NCI-H69 (cell line): ENCODE measurements at places on chromosomes 2 and 18.

- DNase-seq: no peak
Measured at GRCh38 chr2:10626837-10627236, 62.9 kb downstream of the NOL10 start.

DNA sequence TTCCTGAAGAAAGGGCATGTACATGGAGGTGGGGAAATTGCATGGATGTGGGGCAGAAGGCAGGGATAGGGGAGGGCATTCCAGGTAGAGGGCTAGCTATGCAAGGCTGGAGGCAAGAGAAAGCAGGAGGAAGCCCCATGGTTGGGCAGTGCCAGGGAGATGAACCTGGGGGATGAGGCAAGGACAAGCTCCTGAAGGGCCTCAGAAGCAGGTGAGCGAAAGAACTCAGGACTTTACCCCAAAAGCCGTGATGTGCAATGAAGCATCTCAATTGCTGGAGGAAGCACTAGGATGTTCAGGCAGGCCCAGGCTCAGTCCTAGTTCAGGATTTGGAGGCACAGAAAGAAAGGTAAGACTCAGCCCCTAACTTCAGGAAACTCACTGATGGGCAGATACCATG is 117.0 kb upstream of the EPAS1 start:
- DNase-seq: no peak

- DNase-seq: peak; percentile 86
Measured at GRCh38 chr2:170022692-170023091, 155.3 kb upstream of the MYO3B start.

- peak; percentile 90 for DNase-seq
Measured at GRCh38 chr2:98465456-98466226, 21.0 kb downstream of the INPP4A start.

GRCh38 chr2:118371515-118371914 is 283.2 kb downstream of the INSIG2 start:
- DNase-seq: peak; percentile 56

GRCh38 chr2:56313500-56313921 is 129.7 kb downstream of the CCDC85A start:
- DNase-seq: peak; percentile 83

DNA sequence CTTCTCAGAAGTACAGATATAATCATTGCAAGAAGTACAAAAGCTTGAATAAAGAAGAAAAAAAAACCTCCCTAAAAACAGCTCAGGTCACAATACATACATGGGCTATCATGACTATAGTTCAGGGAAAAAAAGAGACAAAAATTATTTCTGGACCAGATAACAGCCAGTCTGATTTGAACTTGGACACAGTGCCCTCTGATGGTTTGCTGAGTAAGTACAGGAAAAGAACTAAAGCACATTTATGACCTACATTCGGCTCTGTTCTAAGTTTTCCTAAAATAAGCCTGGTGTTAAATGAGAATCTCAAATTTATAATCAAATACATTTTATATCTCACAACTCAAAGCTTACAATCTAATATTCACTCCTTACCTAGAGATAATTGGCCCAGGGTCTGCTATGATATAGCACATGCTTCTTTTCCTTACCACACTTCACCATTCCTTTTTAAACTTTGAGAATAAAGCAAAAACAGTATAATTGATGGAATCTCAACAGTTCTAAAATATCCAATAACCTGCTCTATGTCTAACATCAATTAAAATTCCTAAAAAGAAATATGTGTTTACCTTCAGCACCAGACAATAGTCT is 81.1 kb downstream of the RAPH1 start:
- DNase-seq: peak; percentile 52

DNA sequence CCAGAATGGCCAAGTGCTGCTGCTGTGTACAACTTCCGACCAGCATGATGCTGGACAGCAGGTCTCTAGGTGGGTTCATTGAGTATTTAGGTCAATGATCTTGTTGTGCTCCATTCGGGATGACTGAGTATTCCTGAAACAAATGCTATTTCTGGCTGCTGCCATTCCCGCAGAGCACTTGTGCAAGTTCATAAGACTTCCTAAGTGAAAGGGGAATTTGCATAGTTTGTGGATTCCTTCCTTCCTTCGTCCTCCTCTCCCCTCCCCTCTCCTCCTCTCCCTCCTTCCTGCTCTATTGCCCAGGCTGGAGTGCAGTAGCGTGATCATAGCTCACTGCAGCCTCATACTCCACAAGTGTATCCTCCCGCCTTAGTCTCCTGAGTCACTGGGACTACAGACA is 40.4 kb downstream of the LDLRAD4 start:
- DNase-seq: no peak

GRCh38 chr2:24046930-24047702 is at the start of gene WDCP:
WDCP (minus strand) TSS chr2:24047391; CDS start chr2:24039494, 7,897 bp downstream.
- DNase-seq: peak; percentile 96

DNA sequence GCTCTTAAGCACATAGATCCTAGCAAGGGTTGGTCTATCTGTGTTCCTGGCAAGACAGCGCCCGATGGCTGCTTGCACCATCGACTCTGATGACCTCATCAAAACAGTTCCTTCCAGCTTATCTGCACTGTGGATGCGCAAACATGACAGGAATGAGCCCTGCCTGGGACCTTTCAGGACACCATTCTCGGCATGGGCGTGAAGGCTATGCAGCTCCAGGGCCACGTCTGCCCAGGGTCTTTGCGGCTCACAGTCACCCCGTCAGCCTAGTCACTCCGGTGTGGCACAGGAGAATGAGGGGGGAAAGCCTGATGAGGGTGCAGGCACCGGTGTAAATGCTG is 147.8 kb upstream of the TWIST2 start:
- no peak for DNase-seq

- no peak for DNase-seq
Measured at GRCh38 chr2:147689220-147689909, 155.5 kb upstream of the ACVR2A start.

- DNase-seq: peak; percentile 23
Measured at GRCh38 chr2:222854773-222855700, 5.8 kb upstream of the ACSL3 start.

DNA sequence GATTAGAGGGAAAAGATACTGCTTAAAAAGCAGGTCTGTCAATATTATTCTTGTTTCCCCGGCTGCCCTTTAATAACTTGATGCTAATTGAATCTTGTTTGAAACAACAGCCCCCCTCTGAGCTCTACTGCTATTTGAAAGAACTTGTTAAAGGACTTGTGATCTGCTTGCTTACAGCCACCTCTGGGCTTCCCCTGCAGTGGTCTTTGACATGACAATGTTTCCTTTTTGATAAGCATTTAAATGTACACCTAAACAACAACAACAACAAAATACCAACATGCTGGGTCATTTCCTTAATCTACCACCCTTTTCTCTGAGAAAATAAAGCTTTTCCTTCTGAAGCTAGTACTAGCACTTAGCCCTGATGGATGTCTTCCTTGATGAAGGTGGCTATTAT is 3.9 kb downstream of the HOXD1 start:
- peak; percentile 35 for DNase-seq

DNA sequence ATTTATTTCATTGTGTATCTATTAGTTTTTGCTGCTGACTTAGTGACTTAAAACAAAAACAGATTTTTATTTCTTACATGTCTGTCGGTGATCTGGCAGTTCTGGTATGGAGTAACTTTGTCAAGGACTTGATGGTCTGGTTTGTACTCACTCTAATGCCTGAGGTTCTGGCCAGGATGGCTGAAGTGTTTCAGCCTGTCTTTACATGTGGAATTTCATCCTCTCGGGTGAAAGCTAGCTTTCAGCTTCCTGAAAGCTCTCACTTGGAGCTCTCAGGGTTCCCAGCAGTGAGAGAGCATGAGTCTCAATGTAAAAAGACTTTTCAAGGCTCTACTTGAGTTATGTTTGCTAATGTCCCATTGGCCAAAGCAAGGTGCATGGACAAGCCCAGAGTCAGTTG is 216.4 kb downstream of the NR4A2 start:
- DNase-seq: no peak

DNA sequence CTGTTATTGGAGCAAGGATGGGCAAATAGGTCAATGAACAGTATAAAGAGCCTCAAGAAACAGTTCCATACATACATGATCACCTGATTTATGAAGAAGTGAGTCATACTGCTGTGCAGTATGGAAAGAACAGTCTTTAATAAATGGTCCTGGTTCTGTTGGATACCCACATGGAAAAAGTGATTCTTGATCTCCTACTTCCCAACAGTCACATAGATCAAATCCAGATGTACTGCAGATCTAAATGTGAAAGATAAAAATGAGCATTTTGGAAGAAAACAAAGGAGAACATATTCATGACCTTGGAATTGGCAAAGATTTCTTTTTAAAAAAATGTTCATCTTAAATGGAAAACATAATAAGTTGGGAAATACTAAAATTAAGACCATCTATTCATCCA is 75.8 kb downstream of the CCDC148 start:
- DNase-seq: no peak

GRCh38 chr2:83191316-83191715 is 1267.8 kb downstream of the SUCLG1 start:
- no peak for DNase-seq

- no peak for DNase-seq
Measured at GRCh38 chr2:184945824-184946223, 347.5 kb downstream of the ZNF804A start.

GRCh38 chr18:10201659-10202058 is 252.8 kb upstream of the APCDD1 start:
- DNase-seq: peak; percentile 37

- no peak for DNase-seq
Measured at GRCh38 chr2:24239553-24239952, 64.7 kb downstream of the FAM228A start.

DNA sequence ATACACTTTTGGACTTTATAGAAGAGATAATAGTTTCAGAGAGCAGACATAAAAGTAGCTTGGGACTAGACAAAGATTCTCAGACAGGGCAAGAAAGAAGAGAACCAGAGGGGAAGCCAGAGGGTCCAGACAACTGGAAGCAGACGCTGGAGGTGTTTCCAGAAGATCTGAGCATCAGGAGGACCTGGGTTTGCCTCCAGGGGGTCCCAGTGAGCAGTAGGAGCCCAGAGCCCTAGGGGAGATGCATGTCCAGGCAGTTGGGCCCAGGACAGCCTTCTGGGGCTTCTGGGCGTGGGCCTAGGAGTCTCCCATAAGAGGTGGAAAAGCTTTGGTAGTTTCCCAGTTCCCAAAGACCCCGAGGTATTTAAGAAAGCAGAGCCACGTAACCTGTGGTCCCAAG is 251.2 kb upstream of the ID2 start:
- no peak for DNase-seq

DNA sequence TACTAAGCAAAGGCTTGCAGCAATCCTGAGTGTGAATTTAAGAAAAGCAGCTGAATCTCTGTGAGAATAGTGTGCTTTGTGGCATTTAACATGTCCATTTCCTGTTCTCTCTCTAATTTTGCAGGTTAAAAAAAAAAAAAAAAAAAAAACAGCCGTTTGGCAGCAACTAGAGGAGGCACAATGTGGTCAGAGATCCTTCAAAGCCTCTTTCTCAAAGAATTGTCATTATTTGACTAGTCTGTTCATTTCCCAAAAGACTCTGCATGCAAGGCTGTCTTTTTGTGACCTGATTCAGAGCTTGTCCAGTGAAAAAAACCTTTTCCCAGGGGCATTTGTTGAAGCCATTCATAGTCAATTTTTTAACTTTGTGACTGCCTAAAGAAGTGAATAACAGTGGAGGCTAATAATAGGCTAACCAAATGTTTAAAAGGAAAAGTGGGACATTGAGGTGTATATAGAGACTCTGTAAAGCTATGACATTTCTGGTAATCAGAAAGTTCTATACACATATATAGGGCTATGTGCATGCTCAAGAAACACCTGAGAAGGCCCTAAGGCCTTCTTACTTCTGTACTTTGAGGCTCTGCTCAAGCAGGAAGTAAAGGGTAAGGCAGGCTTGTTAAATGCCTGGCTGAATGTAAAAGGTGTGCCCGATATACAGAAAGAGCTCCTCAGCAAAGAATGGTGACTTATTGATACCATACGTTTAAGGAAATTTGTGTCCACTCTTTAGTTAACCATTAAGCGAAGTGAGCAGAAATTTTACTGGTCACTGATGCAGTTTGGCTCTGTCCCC is 289.6 kb upstream of the RAB6C start:
- DNase-seq: no peak

- DNase-seq: no peak
Measured at GRCh38 chr2:143582046-143582747, 453.0 kb downstream of the ARHGAP15 start.

GRCh38 chr2:46162329-46163097 is 134.7 kb upstream of the EPAS1 start:
- DNase-seq: no peak

GRCh38 chr2:181554061-181554830 is 97.1 kb downstream of the ITGA4 start:
- peak; percentile 95 for DNase-seq

DNA sequence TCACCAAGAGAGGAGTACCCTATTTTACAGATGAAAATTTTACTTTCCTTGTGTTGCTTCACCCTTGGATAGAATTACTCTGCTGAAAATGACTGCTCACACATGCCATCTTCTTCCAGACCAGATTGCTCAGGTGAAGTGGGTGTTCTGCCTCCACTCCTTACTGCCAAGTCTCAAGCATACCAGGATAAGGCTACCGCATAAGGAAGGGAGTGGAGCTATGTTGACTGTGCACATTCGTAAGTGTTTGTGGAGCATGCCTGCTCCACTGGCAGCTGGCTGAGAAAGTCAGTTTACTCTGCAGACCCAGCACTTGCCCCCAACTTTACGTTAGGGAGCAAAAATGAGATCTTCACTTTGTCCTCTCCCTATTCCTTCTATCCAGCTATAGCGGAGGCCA is 405.0 kb upstream of the DDX18 start:
- no peak for DNase-seq

DNA sequence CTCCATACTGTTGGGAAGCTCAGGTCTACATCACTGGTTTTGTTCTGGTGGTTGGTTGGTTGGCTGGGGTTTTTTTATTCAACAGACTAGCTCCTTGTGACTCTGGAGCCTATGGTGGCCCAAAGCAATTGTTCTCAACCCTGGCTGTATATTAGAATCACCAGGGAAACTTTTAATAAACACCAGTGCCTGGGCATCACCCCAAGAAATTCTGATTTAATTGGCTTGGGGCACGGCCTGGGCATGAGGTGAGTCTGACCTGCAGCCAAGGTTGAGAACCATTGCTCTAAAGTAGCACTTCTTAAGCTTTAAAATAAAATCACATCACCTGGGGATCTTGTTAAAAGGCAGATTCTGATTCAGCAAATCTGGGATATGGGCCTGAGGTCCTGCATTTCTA is 184.1 kb downstream of the C1D start:
- no peak for DNase-seq
